Astrocyte (in vitro differentiated cells and primary cell): ENCODE measurements at places on chromosomes 2 and 18.

DNA sequence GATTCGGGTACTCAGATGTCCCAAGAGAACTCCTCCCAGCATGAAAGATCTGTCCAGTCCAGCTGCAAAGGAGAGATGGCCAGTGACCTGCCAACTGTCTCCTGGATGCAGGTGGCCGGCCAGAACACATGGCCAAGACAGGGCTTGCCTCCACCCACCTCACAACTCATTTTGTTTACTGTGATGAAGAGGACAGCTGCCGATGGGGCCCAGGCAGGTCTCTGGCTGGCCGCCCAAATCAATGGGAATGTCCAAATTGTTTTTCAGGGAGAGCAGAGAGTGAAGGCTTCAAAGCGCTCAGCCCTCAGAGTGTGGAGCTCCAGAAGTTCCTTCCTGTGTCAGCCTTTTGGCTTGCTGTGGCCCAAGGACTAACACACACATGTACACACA lies 41.9 kb downstream of the FOSL2 start:
- no peak overlapping the region for H3K4me3 ChIP-seq
- no peaks in the 10 kb centered on the region for H3K36me3 ChIP-seq
- H3K27ac ChIP-seq: no peak overlapping the region
- no peaks in the 10 kb centered on the region for H3K27me3 ChIP-seq
- no peak for DNase-seq

- no peaks in the 10 kb centered on the region for H3K36me3 ChIP-seq
- DNase-seq: peak; percentile 43
- H3K4me1 ChIP-seq: peaks cover 8% of the 10 kb centered on the region
Measured at GRCh38 chr2:158391876-158392275, 64.7 kb downstream of the CCDC148 start.

DNA sequence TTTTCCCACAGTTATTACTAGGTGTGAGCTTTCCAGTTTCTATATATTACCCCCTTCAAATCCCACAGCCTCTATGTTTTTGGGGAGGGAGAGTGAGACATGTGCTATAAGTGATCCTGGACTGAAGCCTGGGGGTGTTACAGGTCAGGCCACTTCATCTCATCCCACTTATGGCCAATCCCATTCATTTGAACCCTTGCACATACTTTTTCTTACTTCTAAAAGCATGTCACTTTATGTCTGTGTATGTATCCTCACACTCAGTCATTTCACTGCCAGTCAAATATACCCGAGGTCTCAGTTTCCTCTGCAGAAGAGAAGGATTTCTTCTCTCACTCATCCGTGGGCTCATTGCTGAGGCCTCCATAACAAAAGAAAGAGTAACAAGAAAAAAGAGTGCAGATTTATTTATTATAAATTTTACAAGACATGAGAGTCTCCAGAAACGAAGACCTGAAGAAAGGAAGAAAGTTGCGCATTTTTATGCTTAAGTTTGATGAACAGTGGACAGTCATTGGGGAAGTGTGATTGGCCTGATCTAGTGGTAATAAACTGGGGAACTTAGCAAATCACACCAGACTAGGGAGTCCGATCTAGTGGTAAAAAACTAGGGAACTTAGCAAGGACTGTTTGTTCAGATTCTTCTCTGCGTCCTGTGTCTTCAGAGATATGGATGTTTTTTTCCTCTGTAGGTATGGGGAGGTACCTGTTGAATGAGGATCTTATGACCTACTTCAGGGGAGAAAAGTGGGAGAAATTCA lies 52.1 kb downstream of the ICOS start:
- DNase-seq: no peak
- H3K4me1 ChIP-seq: no peaks in the 10 kb centered on the region
- H3K4me3 ChIP-seq: no peak overlapping the region
- peaks cover 6% of the 10 kb centered on the region for H3K27me3 ChIP-seq

DNA sequence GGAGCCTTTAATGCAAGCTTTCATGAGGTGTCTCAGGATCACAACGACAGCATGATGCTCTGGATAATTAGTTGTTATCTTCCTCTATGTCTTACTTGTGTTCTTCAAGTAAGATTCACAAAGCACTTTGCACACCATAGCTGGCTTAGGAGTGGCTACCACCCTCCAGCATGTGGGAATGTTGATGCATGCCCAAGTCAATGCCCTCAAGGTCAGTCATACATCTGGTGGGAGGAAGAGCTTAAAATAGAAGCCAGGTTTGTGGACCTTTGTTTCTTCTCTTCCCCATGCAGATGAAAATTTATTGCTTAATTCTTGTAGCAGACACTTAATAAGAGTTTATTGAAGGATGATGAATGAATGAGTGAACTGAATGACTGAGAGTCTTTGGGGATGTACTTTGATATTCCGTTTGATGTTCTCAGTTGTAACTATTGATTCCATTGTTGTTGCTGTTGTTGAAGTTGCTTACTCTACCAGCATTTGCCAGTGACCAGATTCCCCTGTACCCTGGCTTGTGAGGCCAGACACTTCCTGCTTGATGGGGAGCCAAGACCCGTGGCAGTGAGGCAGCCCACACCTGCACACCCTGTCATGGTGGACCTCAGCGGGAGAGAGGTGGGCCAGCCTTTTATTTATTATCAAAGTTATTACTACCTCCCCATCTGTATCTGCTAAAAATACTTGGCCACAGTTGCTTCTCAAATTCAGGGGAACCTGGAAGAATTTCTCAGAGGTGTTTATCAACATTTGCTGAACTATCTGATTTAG lies 137.8 kb downstream of the LAMA3 start:
- H3K4me1 ChIP-seq: peaks cover 17% of the 10 kb centered on the region
- no peak overlapping the region for H3K4me3 ChIP-seq
- H3K27ac ChIP-seq: no peak overlapping the region
- no peak for DNase-seq

- peaks cover 6% of the 10 kb centered on the region for H3K4me1 ChIP-seq
- no peak for DNase-seq
- H3K36me3 ChIP-seq: no peaks in the 10 kb centered on the region
- no peaks in the 10 kb centered on the region for H3K27me3 ChIP-seq
- H3K4me3 ChIP-seq: no peak overlapping the region
Measured at GRCh38 chr2:171513719-171514160, 8.5 kb upstream of the CYBRD1 start.

- no peak overlapping the region for H3K27ac ChIP-seq
- no peaks in the 10 kb centered on the region for H3K4me1 ChIP-seq
- H3K4me3 ChIP-seq: no peak overlapping the region
- H3K36me3 ChIP-seq: no peaks in the 10 kb centered on the region
- DNase-seq: no peak
Measured at GRCh38 chr2:11043245-11043644, 112.0 kb upstream of the SLC66A3 start.

DNA sequence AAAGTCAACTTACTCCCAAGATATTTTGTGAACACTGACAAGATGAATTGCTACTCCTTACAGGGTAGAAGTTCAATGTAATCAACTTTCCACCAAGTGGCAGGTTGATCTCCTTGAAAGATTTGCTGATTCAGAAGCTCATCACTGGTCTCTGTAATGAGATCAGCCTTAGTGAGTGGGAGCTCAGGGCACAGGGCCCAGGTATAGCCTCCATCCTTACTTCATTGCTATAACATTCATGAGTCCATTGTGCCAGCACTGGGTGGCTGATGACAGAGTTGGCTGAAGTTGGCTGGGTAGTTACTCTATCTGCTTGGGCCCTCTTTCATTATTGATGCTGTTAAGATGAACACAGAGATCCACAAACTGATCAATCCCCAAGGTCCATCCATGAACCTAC lies 379.0 kb downstream of the IRS1 start:
- no peaks in the 10 kb centered on the region for H3K36me3 ChIP-seq
- no peak overlapping the region for H3K4me3 ChIP-seq
- no peak overlapping the region for H3K27ac ChIP-seq
- peaks cover 19% of the 10 kb centered on the region for H3K4me1 ChIP-seq
- H3K27me3 ChIP-seq: no peaks in the 10 kb centered on the region

GRCh38 chr2:196149948-196150347 lies 21.4 kb downstream of the STK17B start:
- no peaks in the 10 kb centered on the region for H3K27me3 ChIP-seq
- H3K27ac ChIP-seq: no peak overlapping the region
- peaks cover 12% of the 10 kb centered on the region for H3K36me3 ChIP-seq
- H3K4me3 ChIP-seq: no peak overlapping the region
- no peaks in the 10 kb centered on the region for H3K4me1 ChIP-seq
- no peak for DNase-seq

DNA sequence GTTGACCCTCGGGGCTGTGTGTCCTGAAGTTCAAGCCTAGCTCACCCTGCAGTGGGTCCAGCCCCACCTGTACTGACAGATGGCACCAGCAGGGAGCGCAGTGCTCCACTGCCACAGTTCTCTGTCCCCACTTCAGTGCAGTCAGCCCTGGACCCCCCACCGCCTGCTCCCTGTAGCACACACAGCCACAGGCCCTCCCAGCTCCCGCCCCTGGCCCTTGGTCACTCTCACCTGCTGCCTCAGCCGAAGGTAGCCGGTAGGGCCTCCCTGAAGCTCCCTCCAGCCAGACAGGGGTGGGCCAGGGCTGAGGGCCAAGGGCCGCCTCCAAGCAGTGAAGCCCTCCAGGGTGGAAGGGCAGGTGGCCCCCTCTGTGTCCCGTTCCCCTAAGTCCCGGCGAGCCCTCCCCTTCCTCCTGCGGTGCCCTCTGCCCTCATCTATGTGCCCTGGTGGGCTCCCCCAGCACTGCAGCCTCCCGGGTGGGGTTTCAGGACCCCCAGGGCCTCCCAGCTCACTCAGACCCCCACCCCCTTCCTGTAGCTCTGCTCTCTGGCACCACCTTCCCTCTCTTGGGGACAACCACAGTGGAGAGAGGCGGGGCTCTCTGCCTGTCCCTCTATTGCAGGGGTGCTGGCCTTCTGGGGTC lies 10.8 kb upstream of the ALPP start:
- peaks cover 5% of the 10 kb centered on the region for H3K4me1 ChIP-seq
- no peak overlapping the region for H3K4me3 ChIP-seq
- H3K36me3 ChIP-seq: no peaks in the 10 kb centered on the region
- no peak overlapping the region for H3K27ac ChIP-seq

DNA sequence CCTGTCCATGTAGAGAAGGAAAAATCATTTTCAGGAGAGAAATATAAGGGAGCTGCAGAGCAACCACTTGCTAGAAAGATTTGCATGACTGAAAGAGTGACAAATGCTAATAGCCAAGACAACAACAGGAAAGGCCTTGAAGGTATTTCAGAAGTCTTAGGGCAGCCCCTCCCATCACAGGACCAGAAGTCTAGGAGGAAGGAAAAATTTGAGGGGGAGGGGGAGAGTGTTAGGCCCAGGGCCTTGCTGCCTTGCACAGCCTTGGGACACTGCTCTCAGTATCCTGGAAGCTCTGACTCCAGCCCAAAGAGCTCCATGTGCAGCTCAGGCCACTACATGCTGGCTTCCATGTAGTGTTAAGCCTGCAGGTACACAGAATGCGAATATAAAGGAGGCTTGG lies 266.9 kb downstream of the GLI2 start:
- H3K27ac ChIP-seq: no peak overlapping the region
- no peaks in the 10 kb centered on the region for H3K36me3 ChIP-seq
- no peak overlapping the region for H3K4me3 ChIP-seq
- H3K4me1 ChIP-seq: no peaks in the 10 kb centered on the region

GRCh38 chr2:10091182-10091888 lies 11.1 kb upstream of the CYS1 start:
- H3K27me3 ChIP-seq: peaks cover 33% of the 10 kb centered on the region
- no peaks in the 10 kb centered on the region for H3K4me1 ChIP-seq

- H3K4me1 ChIP-seq: no peaks in the 10 kb centered on the region
- no peak overlapping the region for H3K4me3 ChIP-seq
- DNase-seq: no peak
Measured at GRCh38 chr2:59884166-59884565, 669.3 kb downstream of the BCL11A start.

GRCh38 chr2:64620661-64621060 lies 33.1 kb downstream of the SERTAD2 start:
- H3K4me1 ChIP-seq: peaks cover 5% of the 10 kb centered on the region
- H3K4me3 ChIP-seq: no peak overlapping the region
- no peak for DNase-seq
- H3K27ac ChIP-seq: no peak overlapping the region
- no peaks in the 10 kb centered on the region for H3K36me3 ChIP-seq
- H3K27me3 ChIP-seq: peaks cover 10% of the 10 kb centered on the region

DNA sequence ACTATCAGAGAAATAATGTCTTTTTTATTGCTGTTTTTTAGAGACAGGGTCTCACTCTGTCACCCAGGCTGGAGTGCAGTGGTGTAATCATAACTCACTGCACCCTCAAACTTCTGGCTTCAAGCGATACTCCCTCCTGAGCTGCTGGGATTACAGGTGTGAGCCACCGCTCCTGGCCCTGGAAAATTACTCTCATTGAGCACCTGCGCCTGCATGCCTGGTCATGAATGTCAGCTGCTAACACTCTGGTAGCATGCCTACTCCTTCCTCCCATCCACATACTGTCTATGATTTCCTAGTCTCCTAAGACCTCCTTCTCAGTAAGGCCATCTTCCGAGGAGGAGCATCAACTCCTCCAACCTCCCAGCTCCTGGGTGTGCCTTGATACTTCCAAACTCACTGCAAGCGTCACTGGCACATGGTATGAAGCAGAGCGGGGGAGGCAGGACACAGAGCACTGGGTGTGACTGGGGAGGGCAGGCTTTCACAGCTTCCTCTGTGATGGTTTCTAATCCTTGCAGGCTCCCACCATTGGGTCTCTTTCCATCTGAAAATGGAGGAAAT lies 1.6 kb upstream of the MAP2 start:
- H3K27me3 ChIP-seq: no peaks in the 10 kb centered on the region
- H3K4me1 ChIP-seq: no peaks in the 10 kb centered on the region
- H3K36me3 ChIP-seq: no peaks in the 10 kb centered on the region
- no peak for DNase-seq

GRCh38 chr18:79385326-79385707 lies 10.4 kb upstream of the NFATC1 start:
- H3K4me3 ChIP-seq: no peak overlapping the region
- no peak for DNase-seq
- no peaks in the 10 kb centered on the region for H3K4me1 ChIP-seq
- no peak overlapping the region for H3K27ac ChIP-seq

- no peaks in the 10 kb centered on the region for H3K36me3 ChIP-seq
- H3K4me3 ChIP-seq: no peak overlapping the region
- DNase-seq: peak; percentile 47
- no peak overlapping the region for H3K27ac ChIP-seq
- H3K27me3 ChIP-seq: no peaks in the 10 kb centered on the region
Measured at GRCh38 chr2:45923701-45924100, 272.2 kb downstream of the PRKCE start.

- H3K27ac ChIP-seq: peak overlapping the region; percentile 20
- H3K27me3 ChIP-seq: no peaks in the 10 kb centered on the region
- no peak overlapping the region for H3K4me3 ChIP-seq
- DNase-seq: no peak
- peaks cover 51% of the 10 kb centered on the region for H3K36me3 ChIP-seq
- H3K4me1 ChIP-seq: peaks cover 45% of the 10 kb centered on the region
Measured at GRCh38 chr2:150468350-150468960, 19.0 kb downstream of the RND3 start.

GRCh38 chr2:238518172-238518820 lies 91.6 kb downstream of the ASB1 start:
- peak; percentile 55 for DNase-seq
- no peaks in the 10 kb centered on the region for H3K27me3 ChIP-seq
- H3K4me3 ChIP-seq: no peak overlapping the region
- no peaks in the 10 kb centered on the region for H3K4me1 ChIP-seq
- H3K27ac ChIP-seq: no peak overlapping the region
- H3K36me3 ChIP-seq: no peaks in the 10 kb centered on the region

- no peak overlapping the region for H3K4me3 ChIP-seq
- no peak overlapping the region for H3K27ac ChIP-seq
- no peak for DNase-seq
Measured at GRCh38 chr18:13405305-13406038, 186.9 kb downstream of the LDLRAD4 start.

- no peaks in the 10 kb centered on the region for H3K4me1 ChIP-seq
- no peaks in the 10 kb centered on the region for H3K27me3 ChIP-seq
- no peaks in the 10 kb centered on the region for H3K36me3 ChIP-seq
- H3K27ac ChIP-seq: no peak overlapping the region
- no peak for DNase-seq
Measured at GRCh38 chr2:3970791-3971651, 267.6 kb downstream of the DCDC2C start.
